ENCODE measurements at places on chromosomes 2 and 18. TPM values are rescaled to one million over a fixed set of nuclear protein-coding genes. Genes with fewer than 3 reads are reported as not detected.

Gene KANSL3
- total RNA-seq, result 27.7 TPM

Gene USP34
- total RNA-seq, result 165 TPM

DNA sequence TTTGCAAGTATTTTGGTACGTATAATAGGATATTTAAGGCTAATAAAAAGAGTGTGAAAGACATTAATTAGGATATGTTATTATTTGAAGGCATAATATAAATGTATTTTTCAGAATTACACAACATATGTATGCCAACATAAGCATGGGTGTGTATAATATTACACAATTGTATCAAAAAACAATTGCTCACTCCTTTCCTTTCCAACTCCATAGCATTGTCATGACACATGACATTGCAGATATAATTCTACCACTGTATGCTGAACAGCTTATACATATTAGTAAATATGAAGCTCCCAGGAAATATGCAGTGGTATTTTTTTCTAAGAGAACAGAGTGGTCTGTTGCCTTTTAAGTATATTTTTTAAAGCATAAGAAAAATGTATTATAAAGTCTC is 593.1 kb downstream of the TMX3 start:
- DNase-seq, result no peak

DNA sequence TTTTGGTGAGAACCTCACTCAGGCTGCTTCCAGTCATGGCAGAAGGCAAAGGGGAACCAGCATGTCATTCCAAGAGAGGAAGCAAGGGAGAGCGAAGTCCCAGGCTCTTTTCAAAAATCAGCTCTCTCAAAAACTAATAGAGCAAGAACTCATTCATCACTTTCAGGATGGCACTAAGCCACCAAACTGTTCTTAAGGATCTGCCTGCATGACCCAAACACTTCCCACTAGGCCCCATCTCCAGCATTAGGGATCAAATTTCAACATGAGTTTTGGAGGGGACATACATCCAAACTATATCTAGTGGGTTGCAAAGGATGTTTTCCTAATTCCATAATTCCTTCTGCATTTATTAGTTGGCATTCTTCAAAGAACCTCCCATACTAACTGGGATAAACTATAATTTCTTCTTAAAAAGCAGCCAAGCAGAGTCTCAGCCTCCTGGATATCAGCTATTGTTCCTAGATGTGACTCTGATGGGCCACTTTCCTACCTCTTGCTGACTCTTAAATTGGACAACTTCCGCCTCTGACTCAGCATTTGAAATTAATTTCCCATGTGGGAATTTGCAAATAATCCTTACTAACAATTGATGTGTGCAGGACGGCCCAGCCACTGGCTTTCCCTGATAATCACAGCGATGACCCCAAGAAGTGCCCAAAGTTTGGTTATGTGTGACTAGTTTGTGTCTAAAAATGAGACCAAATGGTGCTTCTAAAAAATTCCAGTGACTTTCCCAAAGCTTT is 5.5 kb upstream of the REV1 start:
- DNase-seq, result no peak

GRCh38 chr2:246489-247144 is 17.2 kb downstream of the SH3YL1 start:
- DNase-seq, result peak; percentile 72

Gene KYNU
- total RNA-seq, result not detected

Gene CHRNG
- total RNA-seq, result not detected

- no peak for DNase-seq
Observed at GRCh38 chr18:59387687-59388565, 28.9 kb upstream of the LMAN1 start.

DNA sequence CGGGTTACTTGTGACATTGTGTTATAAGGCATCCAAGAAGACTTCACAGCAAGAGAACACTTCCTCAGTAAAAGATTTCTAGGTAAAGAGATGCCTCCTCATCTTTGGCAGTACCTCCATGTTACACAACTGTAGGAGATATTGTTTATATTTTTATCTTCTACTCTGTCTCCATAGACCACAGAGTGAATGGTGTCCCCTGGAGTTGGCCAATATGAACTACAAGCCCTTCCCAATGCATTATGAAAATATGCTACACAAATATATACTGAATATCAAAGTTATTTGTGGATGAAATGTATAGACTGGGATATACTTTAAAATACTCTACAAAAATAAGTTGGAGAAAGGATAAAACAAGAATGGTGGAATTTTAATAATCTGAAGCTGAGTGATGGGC is 46.7 kb downstream of the MBOAT2 start:
- no peak for DNase-seq

DNA sequence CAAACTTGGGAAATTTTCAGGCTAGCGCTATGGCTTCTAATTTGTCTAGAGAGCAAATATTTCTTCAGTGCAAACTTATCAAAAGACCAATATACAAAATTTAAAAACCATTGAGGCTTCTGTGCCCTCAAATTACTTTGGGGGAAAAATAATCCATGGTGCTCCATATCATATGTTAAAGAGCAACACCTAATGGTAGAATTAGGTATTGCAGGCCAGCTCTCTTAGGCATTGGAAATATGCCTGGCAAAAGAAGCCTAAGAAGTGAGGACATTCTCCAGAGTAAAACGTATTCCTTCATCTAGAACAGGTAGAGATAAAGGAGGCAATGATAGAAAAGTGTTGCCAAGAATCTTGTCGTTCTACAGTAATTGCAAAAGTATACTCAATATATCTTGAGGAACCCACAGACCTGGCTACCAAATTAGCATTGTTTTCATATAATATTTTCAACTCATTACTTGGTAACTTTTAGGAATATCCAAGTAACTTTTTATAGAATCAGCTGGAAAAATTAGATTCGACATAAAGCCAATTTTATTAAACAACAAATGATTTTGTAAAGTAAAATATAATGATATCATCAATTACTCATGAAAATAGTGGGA is 401.1 kb downstream of the BCL11A start:
- DNase-seq, result peak; percentile 38

DNA sequence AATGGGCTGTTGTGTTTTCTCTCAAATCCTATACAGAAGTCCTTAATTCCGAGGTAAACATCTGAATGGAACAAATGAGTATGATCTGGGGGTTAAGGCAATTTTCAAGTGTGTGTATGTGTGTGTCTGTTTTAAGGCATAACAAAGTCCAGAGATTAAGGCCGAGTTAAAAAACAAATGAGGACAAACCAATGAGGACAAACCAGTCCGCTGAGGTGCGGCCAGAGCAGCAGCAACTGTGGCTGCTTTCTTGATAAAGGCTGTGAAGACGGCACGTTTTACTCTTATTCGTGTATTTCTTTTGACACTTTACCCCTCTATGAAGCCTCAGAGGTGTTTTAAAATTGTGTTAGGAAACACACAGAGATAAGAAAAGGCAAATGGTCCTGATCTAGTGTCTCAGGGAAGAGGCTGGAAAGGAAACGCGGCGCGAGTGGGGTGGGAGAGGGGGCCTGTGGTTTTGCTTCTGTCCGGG is 495 bp upstream of the GULP1 start:
- peak; percentile 46 for DNase-seq

DNA sequence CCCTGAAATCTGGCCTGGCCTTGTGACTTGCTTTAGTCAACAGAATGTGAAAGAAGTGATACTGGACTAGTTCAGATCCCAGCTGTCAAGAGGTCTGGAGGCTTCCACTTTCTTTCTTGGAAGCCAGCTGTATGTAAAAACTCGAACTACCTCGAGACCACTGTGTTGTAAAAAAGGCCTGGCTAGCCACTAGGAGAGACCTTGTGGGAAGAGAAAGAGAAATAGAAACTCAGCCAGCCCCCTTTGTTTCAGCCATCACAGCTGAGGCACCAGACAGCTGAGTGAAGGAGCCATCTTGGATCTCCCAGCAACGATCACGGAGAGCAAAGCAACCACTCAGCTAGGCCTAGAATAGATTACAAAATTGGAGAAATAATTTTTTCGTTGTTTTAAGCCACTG is 324.9 kb upstream of the TCF4 start:
- DNase-seq, result no peak

DNA sequence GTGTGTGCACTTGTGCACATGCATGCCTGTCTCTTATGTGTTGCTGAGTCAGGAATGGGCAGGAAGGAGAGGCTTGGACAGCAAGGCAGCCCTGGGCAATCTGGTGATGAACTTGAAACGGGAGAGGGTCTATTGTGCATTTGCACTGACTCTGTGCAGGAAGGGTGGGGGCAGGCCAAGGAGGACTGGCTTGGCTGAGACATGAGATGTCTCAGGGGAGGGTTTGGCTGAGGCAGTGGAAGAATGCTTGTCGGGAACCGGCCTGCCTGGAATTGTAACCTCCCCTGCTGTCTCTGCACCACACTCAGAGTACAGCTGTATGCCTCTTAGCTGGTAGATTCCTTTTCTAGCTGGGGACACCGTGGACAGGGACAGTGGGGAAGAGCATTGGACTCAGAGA is 176.1 kb upstream of the TNP1 start:
- DNase-seq, result no peak

GRCh38 chr2:237466211-237466610 is 20.8 kb upstream of the MLPH start:
- DNase-seq, result no peak

Gene PID1
- under 0.01 TPM for total RNA-seq

Gene CFAP65
- not detected for total RNA-seq

Gene ASTL
- total RNA-seq, result not detected

DNA sequence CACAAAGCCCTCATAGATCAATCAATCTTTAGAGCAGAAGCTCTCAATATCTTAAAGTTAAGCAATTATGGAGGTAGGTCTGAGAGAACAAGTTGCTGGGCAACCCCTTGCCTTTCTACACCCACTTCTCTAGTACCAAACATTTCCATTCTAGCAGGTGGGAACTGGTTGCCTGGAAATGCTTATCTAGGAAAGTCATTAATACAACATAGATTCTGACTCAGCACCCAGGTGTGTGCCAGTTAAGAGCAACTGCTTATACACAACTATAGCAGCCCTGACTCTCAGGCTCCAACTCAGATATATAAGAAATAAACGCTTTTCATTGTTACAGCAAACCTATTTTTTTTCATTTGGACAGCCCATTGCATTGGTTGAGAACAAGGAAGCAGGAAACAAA is 237.7 kb downstream of the IRS1 start:
- DNase-seq, result no peak

- no peak for DNase-seq
Observed at GRCh38 chr2:181140414-181140813, 160.0 kb downstream of the UBE2E3 start.

DNA sequence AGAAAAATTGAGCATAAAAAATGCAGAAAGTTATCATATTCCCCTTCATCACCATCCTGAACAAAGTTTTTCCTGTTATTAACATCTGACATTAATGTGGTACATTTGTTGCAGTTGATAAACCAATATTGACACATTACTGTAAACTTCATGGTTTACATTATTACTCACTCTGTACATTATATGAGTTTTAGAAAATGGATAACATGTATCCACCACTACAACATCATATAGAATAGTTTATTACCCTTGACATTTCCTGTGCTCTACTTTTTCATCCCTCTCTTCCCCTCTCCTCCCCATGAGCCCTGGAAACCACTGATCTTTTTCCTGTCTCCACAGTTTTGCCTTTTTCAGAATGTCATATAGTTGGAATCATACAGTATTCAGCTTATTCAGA is 618.6 kb upstream of the TMEFF2 start:
- no peak for DNase-seq

GRCh38 chr2:128379021-128380015 is 60.6 kb upstream of the HS6ST1 start:
- peak; percentile 53 for DNase-seq

- DNase-seq, result peak; percentile 64
Observed at GRCh38 chr18:13465476-13465875, 246.9 kb downstream of the LDLRAD4 start.

- DNase-seq, result no peak
Observed at GRCh38 chr2:218829868-218830451, 1.6 kb downstream of the PRKAG3 start.

Gene PLA2R1
- total RNA-seq, result 17.0 TPM

Gene SMIM21
- not detected for total RNA-seq

- no peak for DNase-seq
Observed at GRCh38 chr2:219877728-219878127, 250.3 kb downstream of the SLC4A3 start.

Gene LRP1B
- under 0.01 TPM for total RNA-seq

DNA sequence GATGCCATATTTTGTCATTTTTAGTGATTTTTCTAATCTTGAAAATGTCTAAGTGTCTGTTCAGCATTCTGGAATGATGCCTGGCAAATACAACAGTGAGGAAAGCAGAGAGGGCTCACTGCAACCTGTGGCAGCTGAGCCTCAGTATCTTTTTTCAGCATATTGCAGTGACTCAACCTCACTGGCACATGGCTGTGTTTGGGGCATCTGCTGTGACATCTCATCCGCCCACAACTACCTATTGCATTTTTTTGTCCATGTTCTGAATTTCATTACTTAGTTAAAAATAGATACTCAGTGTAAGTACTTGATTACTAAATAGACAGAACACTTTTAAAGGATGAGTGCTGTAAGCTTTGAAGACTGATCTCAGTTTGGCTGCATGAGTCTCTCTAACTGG is 10.7 kb downstream of the BABAM2 start:
- DNase-seq, result no peak

Gene IL36RN
- total RNA-seq, result not detected
